ENCODE measurements at places on chromosomes 16 and 17.
A peak's percentile ranks its signal among the peaks of the same experiment; 100 is the strongest.

- no peak for DNase-seq
These were observed 922 bp upstream of the MRPL58 start for GRCh38 chr17:75011401-75012095.

DNA sequence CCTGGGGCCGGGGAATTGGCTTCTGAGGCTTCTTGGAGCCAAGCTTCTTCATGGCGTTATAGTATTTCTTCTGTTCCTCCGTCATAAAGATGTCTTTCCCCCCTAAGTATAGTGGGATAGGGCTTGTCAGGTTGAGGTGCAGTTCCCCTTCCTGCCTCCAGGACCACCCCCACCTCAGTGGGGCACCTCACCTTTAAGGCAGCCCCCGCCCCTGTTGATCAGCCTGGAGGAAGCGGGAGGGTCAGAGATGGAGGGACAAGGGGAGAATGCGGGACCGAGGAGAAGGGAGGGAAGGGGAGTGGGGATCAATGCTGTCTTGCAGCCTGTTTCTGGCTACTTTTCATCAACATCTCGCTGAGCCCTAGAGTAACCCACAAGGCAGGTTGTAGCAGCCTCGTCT lies 11.6 kb upstream of the CD79B start:
- no peak for DNase-seq

GRCh38 chr17:69997332-69997731 lies 77.7 kb upstream of the KCNJ16 start:
- no peak for DNase-seq

- DNase-seq, result peak; percentile 12
These were observed 22.5 kb upstream of the ENPP7 start for GRCh38 chr17:79707931-79708891.

DNA sequence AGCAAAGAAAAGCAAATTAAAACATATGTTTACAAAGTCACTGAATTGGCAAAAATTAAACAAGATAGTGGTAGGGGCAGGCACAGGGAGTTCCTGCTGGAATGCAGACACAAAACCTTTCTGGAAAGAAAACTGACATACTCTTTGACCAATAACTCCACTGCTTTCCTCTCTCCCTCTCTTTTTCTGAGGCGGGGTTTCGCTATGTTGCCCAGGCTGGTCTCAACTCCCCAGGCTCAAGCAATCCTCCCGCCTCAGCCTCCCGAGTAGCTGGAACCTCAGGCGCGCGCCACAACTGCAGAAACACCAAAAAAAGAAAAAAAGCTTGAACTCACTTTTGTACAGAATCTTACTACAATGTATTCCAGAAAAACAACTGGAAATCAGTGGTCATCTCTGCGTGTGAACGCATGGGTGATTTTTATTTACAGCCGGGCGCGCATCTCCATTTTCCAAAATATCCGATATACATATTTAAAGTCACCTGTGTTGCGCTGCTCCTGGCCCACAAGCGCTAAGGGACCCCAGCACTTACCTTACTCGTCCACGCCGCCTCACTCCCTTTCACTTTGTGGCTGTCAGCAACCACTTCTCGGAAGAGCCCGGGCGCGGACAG lies 480 bp downstream of the TXNL4B start:
- no peak for DNase-seq

GRCh38 chr16:8936421-8936820 lies 27.3 kb downstream of the USP7 start:
- peak; percentile 62 for DNase-seq

DNA sequence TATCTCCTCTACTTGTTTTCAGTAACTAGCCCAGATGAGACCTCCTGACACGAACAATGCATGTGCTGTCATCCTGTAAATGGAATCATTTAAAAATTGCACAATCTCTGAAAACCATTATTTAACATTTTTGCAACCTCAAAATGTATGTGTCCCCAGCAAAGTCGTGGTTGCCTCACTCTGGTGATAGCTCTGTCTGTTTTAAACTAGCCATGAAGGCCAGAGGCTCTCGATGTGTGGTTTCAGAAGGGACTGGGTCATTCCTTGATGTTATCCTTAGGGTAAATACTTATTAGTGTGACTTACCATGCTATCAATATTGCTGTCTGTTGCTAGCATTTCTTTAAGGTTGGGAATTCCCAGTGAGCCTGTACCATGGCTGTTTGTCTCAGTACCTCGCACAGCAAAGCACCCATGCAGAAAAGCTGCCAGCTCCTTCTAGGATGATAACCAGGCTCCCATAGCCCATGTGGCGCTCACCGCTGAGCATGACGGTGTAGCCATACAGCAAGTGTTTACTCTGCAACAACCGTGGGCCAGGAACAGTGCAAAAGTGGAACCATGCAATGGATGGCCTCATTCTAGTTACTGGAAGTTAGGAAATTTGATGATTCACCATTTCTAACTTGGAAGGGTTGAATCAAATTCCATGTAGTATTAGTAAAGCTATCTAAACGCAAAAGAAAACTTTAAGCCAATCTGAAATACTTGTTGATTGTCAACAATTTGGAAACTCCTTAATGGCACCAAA lies 2.9 kb upstream of the PGS1 start:
- DNase-seq, result no peak

DNA sequence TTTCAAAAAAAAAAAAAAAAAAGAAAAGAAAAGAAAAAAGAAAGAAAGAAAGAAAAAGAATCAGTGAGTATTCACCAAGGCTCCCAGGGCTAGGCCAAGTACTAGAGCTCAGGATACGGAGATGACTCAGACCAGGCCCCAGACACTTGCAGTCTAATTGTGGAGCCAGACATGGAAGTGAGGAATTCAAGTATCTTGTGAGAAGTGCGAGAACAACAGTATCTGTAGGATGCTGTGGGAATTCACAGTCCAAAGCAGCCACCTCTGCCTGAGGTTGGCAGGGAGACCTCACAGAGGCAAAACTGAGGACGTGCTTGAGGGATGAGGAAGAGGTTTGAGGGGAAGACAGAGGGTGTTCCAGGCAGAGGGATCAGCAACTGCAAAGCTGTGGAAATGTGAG lies 14.0 kb upstream of the ALDOA start:
- no peak for DNase-seq

DNA sequence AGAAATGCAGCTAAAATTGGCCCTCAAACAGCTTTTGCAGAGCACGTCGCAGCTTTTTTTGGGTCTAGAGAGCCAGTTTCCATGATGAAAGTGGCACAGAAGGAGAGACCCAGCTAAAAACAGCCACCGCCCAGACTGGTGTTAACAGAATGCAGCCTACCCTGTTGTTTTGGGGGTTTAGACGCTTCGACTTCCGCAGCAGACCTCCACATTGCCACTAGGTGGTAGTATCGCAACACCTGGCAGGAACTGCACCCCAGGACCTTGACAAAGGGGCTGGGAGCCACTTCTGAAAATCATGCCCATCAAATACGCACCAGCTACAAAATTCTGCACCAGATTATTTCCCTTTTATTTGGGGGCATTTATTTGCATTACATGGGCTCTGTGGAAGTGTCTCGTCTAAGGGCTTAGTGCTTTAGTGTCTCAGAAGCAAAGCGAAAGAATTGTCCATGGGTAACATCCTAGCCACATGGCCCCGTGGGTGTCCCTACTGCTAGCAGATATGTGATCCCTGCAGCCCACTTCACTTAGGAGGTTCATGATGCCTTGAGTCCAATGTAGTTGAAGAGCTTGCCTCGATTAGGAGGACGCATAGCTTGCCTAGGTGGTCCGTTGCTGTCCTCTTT lies 167.1 kb downstream of the HAPSTR1 start:
- DNase-seq, result no peak

DNA sequence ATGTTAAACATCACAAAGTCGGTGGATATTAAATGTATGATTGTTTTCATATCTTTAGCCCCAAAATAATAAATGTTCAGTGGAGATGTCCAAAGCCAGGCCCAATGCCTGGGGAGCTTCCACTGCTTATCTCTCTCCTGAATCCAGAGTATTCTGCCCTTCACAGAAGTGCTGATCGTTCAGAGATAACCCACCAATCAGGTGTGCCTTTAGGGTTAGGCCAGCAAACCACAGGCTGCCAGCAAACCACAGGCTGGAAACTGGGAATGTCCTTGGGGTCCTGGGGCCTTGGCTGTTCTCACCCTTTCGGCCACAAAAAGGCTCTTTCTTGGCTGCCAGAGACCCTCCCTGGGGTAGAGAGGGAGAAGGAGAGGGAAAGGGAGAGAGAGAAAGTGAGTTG lies 33.9 kb downstream of the NXN start:
- DNase-seq, result no peak

DNA sequence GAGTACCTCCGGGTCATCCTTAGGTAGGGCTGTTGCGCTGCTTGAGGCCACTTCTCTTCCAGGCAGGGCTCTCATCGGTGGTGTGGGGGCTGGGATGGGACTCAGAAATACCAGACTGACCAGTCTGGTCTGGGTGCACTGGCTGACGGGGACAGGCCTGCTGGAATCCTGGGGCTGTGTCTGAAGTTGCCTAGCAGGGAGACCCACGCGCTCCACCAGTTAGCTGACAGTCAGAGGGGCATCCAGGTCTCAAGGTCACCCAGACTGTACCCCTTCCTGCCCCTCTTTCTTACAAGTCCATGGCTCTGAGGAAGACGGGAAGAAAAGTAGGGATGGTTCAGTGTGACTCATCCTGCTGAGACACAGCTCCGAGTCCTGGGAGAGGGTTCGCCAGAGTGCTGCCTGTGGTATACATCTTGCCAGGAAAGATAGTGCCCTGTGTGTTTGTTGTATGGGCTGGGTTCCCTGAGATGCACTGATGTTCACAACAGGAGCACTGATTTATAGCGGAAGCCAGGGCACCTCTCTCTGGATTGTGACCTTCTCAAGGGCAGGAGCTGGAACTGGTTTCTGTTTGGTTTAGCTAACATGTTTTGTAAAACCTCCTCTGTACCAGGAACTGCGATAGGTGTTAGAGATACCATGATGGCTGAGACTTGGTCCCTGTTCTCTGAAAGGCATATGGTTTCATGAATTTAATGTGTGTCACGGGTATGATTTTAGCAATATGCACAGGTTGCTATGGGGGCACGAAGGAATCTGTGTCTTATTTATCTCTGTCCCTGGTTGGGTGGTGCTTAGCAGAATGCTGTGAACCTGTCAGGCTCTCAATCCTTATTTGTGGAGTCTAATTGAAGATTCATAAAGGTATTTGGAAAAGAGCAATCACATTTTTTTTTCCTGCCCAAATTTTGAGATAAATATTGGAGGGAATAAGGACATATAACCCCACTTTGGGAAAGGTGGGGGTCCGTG lies 97.5 kb downstream of the OR1D5 start:
- DNase-seq, result no peak

DNA sequence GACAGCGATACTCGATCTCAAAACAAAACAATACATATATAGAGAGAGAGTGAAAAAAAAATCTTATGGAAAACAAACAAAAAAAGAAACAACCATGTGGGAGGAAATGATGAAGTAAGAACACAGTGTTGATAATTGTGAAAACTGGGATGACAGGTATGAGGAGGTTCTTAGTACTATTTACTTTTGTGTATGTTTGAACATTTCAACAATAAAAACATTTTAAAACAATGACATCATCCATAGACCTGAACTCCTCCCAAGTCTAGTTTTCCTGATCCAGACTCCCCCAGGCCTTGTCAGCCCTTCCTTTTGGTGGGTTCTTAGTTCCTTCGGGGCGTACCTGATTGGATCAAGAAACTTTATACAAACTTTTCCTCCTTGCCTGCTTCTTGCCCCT lies 51.7 kb downstream of the CCDC42 start:
- no peak for DNase-seq

GRCh38 chr16:51839727-51840462 lies 688.8 kb upstream of the SALL1 start:
- no peak for DNase-seq

DNA sequence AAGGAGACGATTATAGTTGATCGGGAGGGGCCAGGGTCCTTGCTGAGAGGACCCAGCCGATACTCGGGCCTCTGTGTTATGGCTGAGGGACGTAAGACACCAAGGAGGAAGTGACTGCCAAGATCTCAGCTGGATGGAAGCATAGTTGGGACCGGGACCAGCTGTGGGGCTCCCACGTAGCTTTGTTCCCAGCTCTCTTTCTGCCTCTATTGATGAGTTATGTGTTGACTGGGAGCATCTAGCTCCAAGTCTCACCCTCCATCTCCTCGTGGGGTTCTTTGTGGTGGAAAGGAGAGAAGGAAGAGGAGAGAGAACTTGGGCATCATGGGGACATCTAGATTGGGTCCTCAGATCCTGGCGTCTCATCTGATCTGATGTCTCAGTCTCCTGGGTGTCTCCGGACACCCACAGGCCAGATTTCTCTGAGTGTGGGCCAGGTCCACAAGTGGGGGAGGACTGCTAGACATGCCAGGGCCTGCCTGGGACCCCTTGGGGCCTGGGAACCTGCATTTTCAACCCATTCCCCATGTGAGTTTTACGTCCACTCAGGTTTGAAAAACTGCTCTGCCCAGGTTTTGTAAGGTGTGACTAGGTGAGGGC lies 1.0 kb downstream of the MGRN1 start:
- no peak for DNase-seq

DNA sequence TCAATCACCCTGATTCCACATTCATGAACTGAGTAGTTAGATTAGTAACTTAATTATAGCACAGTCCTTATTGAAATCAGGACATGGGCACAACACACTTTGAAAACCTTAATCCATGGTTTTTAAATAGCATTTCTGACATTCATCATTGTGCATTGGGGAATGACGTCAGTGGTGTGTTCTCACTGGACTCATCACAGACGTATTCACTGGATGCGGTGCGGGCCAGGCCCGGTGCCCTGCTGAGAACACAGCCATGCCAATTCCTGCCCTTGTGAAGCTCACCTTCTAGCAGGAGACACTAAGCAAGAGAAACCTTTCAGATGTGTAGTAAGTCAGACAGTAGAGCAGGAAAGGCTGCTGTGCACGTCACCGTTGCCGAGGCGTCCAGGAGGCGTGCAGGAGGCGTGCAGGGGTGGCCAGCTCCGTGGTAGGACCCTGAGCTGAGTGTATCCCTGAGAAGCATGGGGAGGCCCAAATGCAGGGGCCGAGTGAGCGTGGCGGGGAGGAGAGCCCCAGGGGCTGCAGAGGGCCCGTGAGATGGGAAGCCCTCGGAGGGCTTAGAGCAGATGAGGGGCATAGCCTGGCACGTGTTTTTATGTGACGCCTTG lies 12.9 kb downstream of the BANP start:
- DNase-seq, result no peak

- DNase-seq, result no peak
These were observed 13.6 kb downstream of the ZC3H7A start for GRCh38 chr16:11783319-11784037.

GRCh38 chr17:66025551-66025950 lies 166.4 kb downstream of the CEP112 start:
- no peak for DNase-seq

GRCh38 chr17:38719943-38720641 lies 10.0 kb upstream of the CISD3 start:
- DNase-seq, result no peak

- DNase-seq, result no peak
These were observed 9.2 kb upstream of the TVP23A start for GRCh38 chr16:10827691-10828341.

GRCh38 chr16:79713609-79714309 lies 113.2 kb upstream of the MAF start:
- DNase-seq, result no peak

- no peak for DNase-seq
These were observed 59.2 kb downstream of the PLD6 start for GRCh38 chr17:17146786-17147406.

Data from stimulated activated CD4-positive, alpha-beta T cell treated with anti-CD3 and anti-CD28 coated beads, TNF-alpha, amount 100 ng/mL, for 1 hour (primary cell).